WERI-Rb-1 (cell line): ENCODE measurements at places on chromosomes 12 and 14.

- DNase-seq: no peak
Observed at GRCh38 chr12:14086838-14087237, 105.4 kb upstream of the GRIN2B start.

DNA sequence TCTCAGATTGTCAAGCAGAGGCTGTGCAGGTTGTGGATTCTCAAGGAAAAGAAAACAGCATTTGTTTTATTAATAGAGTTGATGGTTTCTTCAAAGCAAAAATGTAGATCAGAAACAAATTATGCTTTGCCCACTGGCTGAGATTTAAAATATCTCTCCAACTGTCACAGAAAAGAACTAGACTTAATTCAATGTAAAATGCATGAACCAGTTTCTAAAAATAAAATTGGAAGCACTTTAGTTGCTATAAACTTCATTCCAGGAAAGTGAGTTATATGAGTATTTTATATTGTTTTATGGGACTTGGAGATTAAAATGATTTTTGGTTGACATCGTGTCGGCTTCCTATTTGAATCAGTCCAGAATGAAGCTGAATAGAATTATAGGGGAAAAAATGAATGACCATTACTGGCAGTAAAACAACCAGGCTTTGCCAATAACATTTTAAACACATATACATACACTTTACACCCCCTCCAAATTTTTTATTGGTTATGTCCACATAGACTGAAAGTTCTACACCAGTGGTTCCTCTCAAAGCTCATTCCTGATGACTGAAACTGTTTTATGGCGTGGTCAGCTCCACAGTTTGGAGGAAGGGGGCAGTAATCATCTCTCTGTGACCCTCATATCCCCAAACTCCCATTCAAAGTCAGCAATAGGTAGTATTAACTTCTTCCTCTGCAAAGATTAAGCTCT lies 55.5 kb upstream of the DAAM1 start:
- no peak for DNase-seq

GRCh38 chr12:57299514-57300016 lies 48.6 kb upstream of the STAC3 start:
- no peak for DNase-seq

DNA sequence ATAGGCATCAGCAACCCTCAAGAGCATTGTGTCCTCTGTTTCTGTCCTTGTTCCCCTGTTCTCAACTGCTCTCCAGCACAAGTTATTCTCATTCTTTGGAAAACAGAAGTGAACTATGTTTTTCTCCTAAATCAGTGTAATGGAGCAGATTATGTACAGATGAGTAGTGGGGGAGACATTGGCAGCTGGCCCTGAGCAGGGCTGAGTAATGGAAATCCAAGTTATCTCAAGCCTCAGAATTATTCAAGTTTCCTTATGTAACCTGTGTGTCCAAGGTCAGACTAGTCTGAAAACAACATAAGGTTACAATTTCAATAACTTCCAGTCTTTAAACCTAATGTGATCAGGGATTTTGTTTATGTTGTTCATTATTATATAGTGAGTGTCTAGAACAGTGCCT lies 116.1 kb upstream of the FUT8 start:
- no peak for DNase-seq
